MM.1S (cell line): ENCODE measurements at places on chromosomes 7 and 10.

DNA sequence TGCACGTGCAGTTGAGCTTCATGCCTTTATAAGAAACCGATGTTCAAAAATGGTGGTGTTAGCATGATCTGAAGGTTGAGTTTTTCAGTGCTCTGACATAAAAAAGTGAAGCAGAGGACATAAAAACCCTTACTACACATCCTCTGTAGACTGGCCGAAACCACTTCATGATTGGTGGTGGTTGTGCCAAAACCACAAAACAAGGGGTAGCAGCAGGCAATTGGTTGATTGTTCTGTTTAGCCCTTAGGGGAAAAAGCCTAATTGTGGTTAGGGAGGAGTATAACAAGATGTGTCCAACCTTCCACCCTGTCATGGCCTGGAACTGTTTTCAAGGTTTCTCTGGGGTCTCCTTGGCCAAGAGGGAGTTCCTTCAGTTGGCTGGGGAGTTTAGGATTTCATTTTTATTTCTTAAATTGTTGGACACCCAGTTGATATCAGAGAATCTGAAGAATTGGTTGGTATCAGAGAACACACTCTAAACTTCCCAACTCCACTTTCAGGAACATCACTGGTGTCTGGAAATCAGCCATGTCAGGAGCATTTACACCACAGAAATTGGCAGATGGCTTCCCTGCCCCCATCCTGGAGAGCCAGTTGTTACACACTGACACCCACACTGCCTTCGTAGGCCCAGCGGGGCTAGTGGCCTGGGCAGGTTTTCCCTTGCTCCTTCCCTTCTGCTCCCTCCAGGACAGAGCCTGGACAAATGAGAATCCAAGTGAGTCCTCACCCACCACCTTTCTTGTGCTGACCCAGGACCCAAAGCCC, 18.8 kb downstream of the MRPS24 start:
- peak; percentile 87 for DNase-seq

GRCh38 chr10:131252567-131253276, 58.8 kb downstream of the TCERG1L start:
- no peak for DNase-seq

DNA sequence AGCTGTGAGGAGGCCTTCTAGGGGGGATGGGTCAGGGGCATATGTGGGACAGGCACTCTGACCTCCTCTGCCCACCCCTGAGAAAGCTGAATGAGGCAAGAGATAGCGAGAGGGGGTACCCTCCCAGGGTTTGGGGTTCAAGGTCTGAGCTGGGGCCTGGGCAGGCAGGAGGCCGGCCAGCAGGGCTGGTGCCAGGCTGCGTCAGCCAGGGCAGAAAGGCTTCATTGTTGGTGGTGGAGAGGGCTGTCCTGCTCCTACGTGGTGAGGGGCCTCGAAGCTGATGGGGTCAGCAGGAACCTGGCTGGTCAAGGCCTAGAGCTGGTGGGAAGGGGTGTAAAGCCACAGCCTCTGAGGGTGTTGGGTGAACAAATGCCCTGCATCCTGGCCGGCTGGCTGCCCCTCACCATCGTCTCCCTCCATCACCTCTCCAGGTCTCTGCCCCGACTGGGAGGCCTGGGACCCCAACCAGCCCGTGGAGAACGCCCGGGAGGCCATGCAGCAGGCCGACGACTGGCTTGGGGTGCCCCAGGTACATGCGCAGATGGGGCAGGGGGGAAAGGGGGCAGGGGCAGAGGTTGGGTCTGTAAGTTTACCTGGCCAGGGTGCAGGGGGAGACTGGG, 6.6 kb downstream of the FLNC start:
- no peak for DNase-seq

- no peak for DNase-seq
Observed at GRCh38 chr10:45040921-45041542, 40.3 kb downstream of the ZNF22 start.

DNA sequence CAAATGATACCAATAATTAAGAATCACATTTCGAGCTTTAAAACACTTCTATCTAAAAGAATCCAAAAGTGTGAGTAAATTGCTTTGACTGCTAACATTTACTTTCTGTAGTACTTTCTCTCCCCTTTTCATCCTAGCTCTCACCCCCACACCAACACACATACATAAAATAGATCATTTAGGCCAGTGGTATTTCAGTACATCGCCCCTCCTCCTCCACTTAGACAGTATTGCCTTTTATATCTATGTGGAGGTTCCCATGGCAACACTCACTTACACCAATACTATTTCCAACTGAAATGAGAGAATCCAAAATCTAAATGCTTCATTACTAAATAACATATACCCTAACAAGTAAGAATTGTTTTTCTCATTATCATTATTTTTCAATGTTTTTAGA, 58.9 kb downstream of the HIBADH start:
- DNase-seq, result no peak

DNA sequence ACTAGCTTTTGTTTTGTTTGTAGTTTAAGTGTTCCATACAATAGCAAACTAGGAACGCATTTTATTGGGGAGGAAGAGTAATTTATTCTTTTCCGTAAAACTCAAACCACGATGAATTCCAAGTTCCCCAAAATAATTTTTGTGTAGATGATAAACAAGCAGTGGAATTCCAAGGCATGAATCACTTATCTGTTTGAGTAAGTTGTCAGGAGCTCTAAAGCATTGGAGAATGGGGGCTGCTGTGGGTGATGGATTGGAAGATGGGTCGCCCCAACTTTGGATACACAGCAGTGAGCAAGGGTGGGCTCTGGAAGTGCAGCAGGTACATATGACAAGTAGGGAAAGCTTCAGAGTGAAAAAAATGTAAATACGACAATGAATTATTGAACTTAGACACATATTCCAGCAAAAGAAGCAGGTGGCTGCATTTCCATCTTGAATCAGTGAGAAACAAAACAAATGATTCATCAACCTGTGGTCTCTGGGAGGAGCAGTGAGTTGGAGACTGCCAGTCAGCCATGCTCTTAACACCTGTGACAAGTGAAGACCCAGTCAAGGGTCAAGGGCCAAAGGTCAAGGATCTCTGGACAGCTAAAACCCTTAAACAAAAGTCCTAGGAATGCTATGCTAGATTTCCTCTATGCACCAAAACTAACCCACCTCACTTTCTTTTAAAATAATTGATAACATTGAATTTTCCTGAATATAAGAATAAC, 34.2 kb upstream of the ADRB1 start:
- DNase-seq, result no peak

GRCh38 chr7:41786404-41786803, 83.5 kb upstream of the INHBA start:
- no peak for DNase-seq

DNA sequence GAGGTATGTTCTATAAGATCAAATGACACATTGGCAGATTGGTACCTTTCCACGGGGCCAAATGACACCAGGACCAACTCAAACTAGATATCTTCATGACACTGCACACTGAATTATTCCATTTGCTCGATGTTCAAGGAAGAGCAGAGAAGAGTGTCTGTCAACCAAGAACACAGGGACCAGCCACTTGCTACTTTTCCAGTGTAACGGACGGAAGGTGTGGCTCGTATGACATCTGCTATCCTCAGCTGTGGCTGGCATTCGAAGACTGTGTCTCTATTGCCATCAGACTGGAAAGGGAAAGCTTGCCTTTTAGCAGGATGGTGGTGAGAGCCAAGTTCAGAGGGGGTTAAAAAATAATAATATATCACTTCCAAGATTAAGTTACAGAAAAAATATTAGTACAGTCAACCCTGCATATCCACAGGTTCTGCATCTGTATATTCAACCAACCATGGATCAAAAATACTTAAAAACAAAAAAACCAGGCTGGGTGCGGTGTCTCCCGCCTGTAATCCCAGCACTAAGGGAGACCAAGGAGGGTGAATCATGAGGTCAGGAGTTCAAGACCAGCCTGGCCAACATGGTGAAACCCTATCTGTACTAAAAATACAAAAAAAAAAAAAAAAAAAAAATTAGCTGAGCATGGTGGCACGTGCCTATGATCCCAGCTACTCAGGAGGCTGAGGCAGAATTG, 237.1 kb downstream of the PRPF18 start:
- DNase-seq, result no peak

GRCh38 chr10:77710081-77710551, 72.5 kb upstream of the KCNMA1 start:
- no peak for DNase-seq

- no peak for DNase-seq
Observed at GRCh38 chr10:62433181-62433692, 59.1 kb downstream of the ZNF365 start.

DNA sequence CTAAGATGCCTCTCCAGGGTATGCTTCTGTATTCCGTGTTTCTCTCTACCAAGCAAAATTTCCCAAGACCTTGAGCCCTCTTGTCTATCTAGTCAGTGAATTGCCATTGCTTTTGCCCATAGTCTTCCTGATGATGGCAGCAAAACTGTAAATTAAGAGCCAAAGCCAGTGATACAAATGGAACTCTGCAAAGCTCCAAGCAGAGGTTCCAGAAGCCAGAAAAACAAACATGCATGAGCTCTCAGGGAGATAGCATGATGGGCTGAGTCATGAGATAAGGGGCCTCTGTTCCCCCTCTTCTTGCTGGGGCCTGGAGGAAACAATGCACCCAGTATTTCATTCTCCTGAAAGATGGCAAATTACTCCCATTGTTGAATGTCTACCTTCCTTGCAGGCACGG, 24.7 kb downstream of the LSMEM1 start:
- DNase-seq, result no peak

DNA sequence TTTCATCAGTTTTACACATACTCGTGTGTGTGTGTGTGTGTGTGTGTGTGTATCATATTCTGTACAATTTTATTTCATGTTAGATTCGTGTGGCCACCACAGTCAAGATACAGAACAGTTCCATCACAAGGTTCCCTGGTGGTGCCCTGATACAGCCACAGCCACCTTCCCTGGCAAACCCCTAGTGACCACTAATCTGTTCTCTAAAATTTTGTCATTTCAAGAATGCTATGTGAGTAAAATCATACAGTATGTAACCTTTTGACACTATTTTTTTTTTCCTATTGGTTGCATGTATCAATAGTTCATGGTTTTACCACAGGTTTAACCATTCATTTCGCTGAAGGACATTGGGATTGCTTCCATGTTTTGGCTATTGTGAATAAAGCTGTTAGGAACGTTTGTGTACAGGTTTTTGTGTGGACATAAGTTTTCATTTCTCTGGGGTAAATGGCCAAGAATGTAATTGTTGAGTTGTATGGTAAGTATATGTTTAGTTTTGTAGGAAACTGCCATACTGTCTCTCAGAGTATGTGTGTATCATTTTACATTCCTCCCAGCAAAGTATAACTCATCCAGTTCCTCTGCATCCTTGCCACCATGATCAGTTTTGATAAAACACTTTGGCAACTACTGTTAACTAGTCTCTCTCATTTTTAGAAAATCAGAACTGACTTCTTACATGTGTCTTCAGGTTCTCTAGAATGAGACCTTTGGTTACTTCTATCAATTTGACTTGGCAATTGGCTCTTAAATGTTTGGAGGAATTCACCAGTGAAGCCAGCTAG, 20.6 kb downstream of the KLHDC10 start:
- no peak for DNase-seq

- DNase-seq, result no peak
Observed at GRCh38 chr10:28577506-28577905, 44.6 kb downstream of the WAC start.

- DNase-seq, result no peak
Observed at GRCh38 chr7:151408498-151408838, 1.4 kb downstream of the WDR86 start.

DNA sequence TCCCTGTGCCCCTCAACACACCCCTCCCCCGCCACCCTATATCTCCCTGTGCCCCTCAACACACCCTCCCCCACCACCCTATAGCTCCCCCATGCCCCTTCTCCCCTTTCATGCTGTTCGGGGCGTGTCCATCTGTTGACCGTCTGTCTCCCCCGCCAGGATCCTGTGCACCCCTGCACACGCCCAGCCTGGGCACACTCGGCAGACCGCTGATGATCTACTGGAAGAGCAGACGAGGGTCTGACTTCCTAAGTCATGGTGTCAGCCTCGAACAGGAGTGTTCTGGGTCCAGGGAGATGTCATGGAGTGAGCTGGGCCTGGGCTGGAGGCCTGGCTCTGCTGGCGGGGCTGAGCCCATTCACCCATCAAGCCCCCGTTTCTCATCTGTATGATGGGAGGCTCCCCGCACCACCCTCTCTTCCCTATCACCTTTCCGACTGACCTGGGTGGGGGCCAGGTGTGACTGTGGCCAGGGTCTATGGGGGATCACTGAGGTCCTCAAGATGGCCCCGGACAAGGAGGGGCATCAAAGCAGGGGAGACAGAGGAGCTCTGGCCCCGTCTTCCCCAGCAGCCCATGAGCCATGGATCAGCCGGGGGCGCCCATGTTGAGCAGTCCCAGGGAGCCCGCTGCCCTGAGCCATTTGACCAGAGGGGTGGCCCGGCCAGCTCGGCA, 48.3 kb downstream of the PDGFA start:
- no peak for DNase-seq

GRCh38 chr10:14826076-14826829, 11.6 kb downstream of the CDNF start:
- DNase-seq, result peak; percentile 76

GRCh38 chr10:60314069-60314940, 75.4 kb downstream of the ANK3 start:
- no peak for DNase-seq

GRCh38 chr10:88243836-88244730, 339.0 kb downstream of the RNLS start:
- DNase-seq, result no peak

DNA sequence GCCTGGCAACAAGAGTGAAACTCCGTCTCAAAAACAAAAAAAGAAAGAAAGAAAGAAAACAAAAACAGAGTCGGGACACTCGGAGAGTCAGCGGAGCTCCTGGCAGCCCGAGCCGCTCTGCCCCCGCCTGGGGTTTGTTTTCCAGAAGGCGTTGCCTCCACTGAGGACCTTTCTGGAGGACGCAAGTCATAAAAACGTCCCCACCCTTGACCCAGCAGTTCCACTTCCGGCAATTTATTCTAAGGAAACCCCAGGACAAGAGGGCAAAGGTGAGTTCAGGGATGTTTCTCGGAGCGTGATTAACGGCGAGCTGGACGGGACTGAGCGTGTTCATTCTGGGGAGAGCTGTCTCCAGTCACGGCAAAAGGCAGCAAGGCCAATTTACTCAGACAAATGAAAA, 27.0 kb upstream of the SUN1 start:
- no peak for DNase-seq

DNA sequence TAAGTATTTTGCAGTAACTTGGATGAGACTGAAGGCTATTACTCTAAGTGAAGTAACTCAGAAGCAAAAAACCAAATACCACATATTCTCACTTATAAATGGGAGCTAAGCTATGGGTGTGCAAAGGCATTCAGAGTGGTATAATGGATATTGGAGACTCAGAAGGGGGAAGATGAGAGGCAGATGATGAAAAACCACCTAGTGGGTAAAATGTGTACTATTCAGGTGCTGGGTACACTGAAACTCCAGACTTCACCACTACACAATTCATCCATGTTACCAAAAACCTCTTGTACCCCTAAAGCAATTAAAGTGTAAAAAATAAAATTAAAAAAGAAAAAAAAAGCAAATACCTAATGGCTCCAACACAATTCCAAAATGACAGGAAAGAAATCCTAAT, 351.7 kb downstream of the NXPH1 start:
- DNase-seq, result no peak

DNA sequence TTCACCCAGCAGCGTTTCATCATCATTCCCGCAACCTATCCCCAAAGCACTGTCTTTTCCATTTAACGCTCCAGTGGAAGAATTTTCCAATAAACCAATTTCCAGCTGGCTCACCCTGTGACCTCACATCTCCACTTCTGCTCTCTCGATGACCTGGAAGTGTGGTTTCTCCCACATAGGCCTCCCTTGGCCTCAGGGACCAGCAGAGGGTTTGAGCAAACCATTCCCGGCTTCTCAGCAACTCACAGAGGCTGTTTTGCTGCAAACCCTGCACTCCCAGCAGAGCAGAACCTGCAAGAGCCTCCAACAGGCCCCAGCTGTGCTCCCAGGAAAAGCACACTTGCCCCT, 523.0 kb upstream of the FOXK1 start:
- DNase-seq, result no peak
